NCI-H1436 (cell line): ENCODE measurements at places on chromosomes 3 and 15.

DNA sequence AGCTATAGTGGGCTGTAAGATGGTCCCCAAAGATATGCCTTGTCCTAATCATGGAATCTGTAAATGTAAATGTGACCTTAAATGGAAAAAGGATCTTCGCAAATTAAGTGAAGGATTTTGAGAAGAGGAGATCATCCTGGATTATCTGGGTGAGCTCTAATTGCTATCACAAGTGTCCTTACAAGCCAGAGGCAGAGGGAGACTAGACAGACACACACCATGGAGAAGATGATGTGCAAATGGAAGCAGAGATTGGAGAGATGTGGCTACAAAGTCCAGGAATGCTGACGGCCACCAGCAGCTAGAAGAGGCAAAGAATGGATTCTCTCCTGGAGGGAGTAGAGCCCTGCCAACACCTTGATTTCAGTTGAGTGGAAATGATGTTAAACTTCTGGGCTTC is 102.3 kb upstream of the PROK2 start:
- no peak for DNase-seq

DNA sequence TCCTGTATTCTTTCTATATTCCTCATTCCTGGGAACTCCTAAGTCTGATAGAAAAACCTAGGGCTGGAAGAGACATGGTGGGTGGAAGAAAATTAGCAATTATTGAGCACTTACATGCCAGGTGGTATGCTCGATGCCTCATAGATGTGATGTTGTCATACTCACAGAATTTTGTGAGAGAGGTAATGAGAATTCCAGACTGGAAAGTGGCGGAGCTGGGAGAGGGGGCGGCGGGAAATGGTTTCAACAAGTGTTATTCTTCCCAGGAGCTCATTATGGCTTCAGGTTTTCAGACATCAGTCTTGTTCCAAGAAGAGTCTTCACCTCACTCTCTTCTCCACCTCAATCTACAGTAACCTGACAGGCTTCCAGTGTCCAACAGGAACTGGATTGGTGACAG is 16.2 kb downstream of the TIMP4 start:
- no peak for DNase-seq

- DNase-seq = peak; percentile 32
These were observed 739 bp upstream of the AMOTL2 start for GRCh38 chr3:134374791-134375581.

DNA sequence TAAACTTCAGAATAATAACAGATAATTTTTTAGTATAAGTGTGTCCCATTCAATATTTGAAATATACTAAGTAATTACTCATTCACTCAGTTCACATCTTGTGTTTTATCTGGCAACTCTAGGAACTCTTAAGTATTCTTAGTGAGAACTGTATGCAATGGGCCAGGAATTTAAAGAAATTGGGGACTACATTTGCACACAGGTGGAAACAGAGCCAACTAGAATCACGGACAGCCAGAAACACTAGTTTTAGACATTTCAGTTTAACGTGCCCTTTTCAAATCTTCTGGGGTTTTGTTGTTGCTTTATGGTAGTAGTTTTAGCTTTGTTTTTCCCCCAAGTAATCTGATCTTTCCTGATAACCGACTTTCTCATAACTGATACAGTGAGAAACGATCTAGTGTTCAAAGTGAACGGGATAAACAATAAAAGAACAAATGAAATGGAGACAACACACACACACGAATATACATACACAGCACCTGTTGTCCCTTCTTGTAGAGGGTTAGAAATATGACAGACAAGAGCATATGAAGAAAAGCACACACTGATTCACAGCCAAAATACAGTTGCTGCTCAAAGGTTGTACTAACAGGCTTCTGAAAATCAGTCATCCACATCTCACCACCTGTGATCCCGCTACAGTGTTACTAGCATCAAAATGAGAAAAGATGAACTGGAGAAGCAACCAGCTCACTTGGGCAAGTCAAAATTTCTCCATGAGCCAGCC is 167.0 kb downstream of the FMN1 start:
- no peak for DNase-seq

DNA sequence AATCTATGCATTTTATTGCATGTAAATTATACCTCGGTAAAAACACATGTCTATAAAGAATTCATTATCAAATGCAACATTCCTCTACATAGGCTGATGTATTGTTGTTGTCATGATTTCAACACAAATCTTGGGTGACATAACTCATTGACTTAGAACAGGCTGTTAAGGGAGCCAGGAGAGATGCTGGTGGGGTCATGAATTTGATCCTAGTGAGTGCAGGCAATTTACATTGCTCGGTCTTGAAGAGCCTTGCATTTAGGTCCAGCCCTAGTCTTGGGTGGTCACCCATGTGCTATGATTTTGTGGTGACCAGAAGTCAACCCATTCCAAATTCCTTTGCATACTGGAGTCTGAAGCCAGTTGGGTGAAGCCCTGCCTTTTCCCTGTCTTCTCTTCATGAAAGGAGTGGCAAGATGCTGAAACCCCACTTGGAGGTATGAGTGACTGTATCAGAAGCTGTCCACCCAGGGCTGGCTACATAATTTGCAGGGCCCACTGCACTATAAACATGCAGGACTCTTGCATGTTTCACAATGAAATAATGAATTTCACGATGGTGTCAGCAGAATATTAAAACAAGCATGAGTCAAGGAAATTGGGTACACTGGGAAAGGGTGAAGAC is 59.2 kb downstream of the RPLP1 start:
- no peak for DNase-seq

- DNase-seq = no peak
These were observed 271.3 kb downstream of the PLOD2 start for GRCh38 chr3:145889730-145890129.

DNA sequence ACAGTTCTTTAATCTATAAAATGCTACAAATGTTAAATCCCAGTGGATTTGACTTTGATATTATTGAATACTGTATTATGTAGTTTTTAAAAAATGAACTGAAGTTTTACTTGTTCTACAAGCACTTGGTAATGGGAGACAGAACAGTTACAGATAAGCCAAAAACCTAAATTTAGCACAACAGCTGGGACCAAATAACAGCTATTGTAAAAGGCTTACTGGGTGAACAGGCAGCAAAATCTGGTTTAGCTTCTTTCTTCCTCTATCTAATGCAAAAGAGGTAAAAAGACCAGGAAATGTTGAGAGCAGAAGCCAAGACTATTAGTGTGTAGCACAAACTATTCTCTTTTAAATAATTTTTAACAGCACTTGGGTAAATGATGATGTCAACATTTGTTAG is 1.6 kb upstream of the ATOSA start:
- DNase-seq = no peak

DNA sequence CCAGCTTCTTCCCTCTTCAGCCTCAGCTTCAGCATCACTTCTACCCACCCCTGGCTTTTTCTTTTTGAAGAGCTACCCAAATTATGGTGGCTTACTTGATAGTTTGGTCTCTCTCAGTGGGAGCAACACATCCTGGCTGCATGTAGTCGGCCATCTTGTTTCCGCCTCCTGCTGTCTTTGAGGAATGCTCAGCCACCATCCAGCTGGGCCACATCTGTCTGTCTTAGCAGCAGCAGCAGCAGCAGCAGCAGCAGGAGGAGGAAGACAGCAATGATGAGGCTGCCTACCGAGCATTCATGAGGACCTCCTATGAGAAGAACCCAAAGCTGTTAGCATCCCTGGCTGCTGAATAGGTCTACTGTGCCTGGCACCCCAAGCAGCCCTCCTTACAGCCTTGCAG is 19.7 kb downstream of the IL16 start:
- DNase-seq = no peak

- DNase-seq = no peak
These were observed 26.6 kb downstream of the CA12 start for GRCh38 chr15:63354821-63355650.

- DNase-seq = no peak
These were observed 1.3 kb upstream of the TWF2 start for GRCh38 chr3:52240059-52240885.

GRCh38 chr3:166837535-166837934 is 542.6 kb downstream of the ZBBX start:
- peak; percentile 2 for DNase-seq

DNA sequence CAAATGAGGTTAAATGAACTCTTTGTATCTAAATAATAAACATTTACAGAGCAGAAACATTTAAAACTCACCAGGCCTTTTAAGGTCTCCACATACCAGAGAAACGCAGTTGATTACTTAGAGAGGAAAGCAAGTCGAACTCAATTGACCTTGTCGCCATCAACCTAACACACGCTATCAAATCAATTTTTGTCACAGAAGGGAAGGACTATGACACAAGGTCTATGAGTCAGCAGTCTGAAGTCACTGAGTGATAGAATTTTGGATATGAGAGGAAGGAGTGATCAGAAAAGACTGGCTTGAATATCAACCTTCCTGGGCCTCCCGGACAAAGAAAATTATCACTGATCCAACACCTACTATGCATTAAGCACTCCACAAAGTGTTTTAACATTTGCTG is 514.4 kb upstream of the ZNF385D start:
- DNase-seq = no peak

- no peak for DNase-seq
These were observed 9.5 kb downstream of the LRRC49 start for GRCh38 chr15:70902107-70902506.

DNA sequence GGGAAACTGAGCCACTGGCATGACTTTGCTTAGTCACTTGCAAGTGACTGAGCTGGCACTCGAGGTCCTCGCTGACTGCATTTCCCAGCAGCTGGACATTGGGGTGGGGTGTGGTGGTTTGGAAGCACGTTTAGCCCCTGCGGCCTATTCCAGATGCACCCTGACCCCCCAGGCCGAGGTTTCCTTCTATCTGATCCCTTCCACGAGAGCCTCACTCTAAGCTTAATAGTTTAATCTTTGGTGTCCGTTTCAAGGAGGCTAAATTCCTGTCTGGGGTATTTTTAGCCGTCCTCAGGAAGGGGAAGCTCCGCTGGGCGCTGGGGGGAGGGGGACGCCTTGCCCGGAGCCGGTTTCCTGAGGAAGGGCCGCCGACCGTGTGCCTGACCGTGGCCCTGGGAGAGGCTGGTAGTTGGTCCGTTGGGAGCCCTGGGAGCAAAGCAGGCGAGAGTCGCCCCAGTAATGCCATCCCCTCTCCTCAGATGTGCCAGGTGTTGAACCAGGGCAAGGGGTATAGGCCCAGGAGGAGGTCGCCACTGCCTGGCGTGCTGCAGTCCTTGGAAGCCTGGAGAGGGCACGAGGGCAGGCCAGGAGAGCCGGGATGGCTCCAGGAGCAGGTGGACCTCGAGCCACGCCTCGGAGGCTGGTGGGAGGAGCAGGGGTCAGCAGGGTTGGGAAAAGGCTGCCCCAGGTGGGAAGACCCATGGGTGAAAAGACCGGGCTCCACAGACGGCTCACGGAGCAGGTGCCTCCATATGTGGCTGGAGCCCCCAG is 37.2 kb downstream of the IDH2 start:
- no peak for DNase-seq

DNA sequence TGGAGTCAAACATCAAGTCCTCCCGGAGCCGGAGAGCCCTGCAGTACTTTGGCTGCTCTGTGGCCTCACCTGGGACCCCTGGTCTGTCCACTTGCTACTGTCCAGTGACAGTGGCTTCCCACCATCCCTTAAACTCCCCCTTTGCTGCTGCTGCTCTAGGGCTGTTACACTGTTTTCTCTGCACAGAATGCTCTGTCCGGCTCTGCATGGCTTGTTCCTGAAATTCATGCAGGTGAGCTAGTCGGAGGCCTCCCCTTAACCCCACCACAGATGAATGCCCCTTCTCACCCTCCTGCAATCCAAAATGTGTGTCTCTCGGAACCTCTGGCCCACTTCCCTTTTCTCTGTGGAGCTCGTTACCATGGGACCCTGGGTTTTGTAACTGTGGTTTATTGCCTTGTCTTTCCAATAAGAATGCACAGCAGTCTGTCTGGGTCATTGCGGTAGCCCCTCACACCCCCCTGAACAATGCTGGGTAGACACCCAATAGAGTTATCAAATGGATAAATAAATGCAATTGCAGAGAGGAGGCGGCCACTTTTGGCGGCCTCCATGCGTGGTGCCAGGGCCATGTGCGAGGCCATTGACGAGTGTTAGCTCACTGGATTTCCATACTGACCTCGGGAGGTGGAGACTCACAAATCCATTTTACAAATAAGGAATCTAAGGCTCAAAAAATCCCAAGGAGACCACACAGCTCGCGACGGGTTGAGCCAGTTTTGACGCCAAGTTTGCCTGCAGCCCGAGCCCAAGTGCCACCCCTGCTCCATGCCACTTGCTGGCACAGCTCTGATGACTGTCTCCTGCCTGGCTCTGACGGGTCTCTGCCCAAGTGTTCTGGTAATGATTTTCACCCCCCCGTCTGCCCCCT is 48.5 kb downstream of the RGMA start:
- DNase-seq = no peak

- no peak for DNase-seq
These were observed 9.7 kb upstream of the RNF7 start for GRCh38 chr3:141728355-141728892.

DNA sequence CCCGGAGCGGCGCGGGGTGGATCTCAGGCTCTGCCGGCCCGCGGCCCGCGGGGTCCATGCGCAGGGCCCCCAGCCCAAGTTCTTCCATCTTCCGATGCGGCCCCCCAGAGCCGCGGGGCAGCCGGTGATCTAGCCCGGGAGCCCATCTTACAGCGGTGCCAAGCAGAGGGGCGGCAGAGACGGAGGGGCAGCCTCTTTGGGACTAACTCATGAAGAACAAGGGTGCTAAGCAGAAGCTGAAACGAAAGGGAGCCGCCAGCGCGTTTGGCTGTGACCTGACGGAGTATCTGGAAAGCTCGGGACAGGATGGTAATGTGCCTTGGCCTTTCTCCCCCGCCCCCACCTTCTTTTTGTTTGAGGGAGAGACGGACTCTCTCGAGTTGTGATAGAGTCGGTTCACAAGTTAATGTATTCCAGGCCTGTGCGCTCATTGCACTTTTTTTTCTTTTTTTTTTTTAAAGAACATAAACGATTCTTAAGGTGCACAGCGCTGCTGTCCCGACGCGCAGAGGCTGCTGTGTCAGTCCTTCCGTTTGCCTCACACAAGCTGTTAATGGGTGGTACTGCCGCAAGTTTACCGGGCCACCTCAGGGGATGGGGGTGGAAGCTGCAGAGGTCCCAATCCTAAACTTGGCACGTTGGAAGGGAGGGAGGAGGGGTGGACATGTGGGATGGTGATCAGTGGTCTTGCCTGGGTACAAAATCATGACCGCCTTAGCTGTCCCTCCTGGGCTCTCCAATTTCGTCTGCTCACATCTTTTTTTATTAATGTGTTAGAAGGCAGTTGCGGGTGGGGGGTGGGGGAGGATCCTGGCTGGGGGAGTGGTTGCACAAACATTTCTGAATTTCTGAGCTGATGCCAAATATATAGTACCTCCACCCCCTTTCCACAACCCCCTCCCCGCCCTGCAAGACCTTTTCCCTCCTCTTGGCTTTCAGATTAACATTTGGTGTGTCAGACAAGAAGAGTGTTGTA is 801 bp downstream of the ARHGAP31 start:
- DNase-seq = no peak
